Esophagus squamous epithelium (tissue), 5 donors: ENCODE measurements at places on chromosomes 1 and 21. TPM values are rescaled to one million over a fixed set of nuclear protein-coding genes. Genes with fewer than 3 reads are reported as not detected.

OR14K1 gene
- not detected for total RNA-seq

RPL11 gene
- 1,431 TPM for total RNA-seq

CHRM3 gene
- total RNA-seq: 3.6 TPM

PTGS2 gene
- 4.1 TPM for total RNA-seq
